ENCODE measurements at places on chromosomes 13 and 19.

DNA sequence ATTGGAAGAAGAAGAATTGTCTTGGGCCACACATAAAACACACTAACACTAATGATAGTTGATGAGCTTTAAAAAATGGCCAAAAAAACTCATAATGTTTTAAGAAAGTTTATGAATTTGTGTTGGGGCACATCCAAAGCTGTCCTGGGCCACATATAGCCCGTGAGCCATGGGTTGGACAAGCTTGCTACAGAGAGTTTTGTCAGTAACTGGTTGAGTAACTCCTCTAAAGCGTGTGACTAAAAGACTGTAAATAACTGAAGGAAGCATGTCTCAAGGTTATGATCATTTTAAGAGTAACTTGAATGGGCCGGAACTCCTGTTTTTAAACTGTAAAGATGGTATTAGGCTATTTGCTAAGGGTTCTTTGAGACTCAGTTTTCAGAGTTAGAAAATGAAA is 118.0 kb downstream of the KL start:
- DNase-seq: no peak

GRCh38 chr19:1340681-1341469 is 42.8 kb upstream of the NDUFS7 start:
- DNase-seq: no peak

- DNase-seq: no peak
Measured at GRCh38 chr19:18790566-18791314, at the start of gene COMP. COMP (minus strand) TSS chr19:18791305; CDS start chr19:18791269, 36 bp downstream.

DNA sequence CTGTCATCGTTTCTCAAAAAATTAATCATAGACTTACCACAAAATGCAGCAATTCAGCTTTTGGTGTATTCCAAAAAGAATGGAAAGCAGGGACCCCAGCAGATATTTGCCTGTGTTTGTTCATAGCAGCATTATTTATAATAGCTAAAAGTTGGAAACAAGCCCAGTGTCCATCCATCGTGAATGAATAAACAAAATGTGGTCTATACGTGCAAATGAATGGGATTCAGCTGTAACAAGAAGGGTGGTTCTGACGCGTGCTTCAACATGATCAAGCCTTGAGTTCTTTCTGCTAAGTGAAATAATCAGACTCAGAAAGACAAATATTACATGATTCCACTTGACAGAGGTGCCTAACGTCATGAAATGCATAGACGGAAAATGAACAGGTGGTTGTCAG is 36.4 kb downstream of the PSG11 start:
- DNase-seq: no peak

DNA sequence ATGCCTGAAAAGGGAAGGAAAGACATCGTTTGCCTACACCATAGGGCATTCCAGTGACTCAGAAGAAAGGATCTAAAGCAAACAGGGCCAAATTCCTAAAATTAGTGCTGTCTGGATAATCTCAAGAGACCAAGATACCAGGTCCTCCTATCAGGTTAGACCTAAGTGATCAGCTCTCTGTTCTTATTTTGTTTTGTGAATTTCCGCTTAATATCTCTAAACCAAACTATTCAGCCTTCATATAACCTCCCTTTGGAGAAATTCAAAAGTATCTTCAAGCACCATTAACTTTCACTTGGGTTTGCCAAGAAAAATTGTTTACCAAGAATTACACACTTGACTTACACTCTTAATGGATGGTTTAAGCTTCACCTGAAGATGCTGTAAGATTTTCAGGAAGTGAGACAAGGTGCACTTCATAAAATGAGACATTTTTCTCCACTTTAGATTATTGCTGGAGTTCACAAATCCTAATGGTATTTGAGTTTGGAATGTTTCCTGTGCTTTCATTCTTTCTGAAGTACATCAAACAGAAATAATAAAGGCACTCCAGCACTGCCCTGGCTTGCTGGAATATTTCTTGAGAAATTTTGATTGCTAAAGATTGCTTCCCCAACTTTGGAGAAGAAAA is 376.1 kb downstream of the LMO7 start:
- no peak for DNase-seq

DNA sequence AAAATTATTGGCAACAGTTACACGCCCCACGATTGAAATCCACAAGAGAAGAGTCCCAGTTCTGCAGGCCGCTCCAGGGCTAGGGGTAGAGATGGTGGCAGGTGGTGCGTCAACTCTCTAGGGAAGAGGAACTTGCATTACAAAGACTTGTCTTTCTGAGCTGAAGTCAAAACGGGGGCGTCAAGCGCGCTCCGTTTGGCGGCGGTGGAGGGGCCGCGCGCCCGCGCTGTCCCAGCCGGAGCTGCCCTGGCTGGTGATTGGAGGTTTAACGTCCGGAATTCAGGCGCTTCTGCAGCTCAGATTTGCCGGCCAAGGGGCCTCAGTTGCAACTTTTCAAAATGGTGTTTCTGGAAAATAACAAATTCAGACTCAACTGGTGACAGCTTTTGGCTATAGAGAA is 38.9 kb downstream of the SOX1 start:
- no peak for DNase-seq

- no peak for DNase-seq
Measured at GRCh38 chr13:43805681-43806128, 18.9 kb upstream of the ENOX1 start.

- no peak for DNase-seq
Measured at GRCh38 chr13:76329004-76329403, 557.2 kb downstream of the KCTD12 start.

GRCh38 chr13:64551755-64552154 is 2678.4 kb downstream of the PCDH9 start:
- no peak for DNase-seq

DNA sequence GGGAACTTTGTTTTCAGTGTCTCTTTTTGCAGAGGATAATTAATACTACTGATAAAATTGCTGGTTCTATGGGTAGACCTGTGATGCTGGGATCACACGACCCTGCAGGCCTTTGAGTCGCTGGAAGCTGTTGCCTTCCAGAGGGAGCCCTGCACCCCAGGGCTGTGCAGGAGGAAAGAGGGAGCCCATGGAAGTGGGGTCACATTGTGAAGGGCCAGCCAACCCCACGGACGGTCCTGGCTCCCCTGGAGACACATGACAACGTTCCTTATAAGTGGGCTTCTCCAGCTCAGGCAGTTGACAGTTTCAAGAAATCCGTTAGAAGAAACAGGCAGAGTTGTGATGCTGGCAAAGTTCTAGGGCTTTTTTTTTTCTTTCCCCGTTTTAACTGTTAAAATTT is 98.0 kb downstream of the ZDHHC20 start:
- no peak for DNase-seq

GRCh38 chr13:51806566-51806965 is 2.6 kb upstream of the DHRS12 start:
- DNase-seq: peak; percentile 21

DNA sequence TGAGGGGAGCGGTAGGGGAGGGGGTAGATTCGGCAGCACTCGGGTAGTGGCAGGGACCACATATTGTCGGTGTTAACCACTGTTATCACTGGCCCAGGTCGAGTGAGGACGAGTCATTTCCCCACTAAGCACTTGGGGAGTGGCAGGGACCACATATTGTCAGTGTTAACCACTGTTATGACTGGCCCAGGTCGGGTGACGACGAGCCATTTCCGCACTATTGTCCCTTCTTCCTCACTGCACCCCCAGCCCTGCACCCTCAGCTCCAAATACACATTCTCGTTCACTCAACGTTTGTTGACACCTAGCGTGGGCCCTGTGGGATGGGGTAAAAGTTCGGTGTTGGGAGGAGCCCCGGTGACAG is 467 bp upstream of the CLN5 start:
- DNase-seq: no peak
